ENCODE measurements at places on chromosomes 3 and 15.

DNA sequence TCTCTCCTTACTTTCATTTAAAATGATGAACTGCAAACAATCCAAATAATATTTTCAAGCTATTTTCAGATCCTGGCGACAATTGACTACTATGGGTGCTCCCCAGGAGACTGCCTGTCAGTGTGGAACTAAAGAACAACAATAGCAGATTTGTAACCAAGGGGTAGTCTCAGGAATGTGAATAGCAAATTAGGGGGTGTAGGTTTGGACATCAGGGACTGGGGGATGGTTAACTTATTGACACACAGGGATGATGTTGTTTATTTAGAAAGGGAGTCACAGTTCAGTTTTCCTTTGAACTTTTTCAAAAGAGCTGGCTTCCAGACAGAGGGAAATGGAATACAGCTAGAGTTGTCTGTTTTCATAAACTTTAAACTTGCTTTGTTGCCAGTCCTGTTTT is 229.8 kb downstream of the LRTM1 start:
- DNase-seq = no peak

DNA sequence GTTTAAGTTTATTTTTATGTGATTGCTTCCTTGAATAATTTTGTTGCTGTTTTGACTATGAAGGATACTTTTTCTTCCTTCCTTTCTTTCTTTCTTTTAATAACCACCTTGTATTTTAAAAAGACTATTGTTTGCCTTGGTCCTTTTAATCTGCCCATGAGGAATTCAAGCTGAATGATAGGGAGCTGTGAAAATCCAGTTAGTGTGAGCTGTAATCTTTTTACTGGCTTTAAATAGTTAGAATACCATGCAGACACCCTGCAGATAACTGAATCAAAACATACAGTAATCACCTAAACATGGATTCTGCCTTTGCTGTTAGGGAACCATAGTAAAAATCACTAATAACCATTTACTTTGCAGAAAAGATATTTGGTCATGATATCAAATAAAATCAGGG is 110.7 kb downstream of the RSRC1 start:
- no peak for DNase-seq

DNA sequence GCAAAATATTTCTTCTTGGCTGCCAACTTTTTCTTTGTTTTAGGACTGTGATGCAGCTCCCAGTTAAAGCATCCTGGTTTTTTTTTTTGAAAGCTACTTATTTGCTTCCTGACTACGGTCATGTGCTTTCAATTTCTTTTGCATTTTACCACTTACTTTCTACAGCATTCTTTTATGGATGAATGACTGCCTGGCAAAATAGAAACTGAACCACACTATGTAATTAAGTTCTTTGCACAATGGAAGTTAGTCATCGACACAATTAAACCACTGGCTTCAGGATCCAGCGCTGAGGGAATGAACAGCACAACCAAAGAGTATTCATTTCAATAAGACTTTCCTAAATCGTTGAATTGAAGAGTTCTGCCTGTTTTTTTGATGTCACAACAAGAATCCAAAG is 82.2 kb upstream of the EPHA3 start:
- DNase-seq = no peak

DNA sequence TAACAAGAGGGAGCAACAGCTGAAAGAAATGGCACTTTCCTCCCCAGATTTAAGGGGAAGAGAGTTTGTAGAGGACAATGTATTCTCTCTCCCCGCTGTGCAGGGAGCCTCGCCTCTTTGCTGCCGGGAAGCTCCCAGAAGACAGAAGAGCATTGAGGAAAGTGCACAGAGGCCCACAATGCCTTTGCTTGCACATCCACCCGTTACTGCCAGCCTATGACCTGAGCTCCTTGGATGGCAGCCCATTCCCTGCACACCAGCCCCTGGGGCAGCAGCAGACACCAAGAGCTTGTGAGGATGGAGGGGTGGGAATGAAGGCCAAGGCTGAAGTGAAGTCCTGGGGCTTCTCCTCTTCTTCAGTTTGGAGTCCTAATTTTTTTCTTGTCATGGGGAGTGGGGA is 67.0 kb downstream of the CLDN11 start:
- DNase-seq = no peak

DNA sequence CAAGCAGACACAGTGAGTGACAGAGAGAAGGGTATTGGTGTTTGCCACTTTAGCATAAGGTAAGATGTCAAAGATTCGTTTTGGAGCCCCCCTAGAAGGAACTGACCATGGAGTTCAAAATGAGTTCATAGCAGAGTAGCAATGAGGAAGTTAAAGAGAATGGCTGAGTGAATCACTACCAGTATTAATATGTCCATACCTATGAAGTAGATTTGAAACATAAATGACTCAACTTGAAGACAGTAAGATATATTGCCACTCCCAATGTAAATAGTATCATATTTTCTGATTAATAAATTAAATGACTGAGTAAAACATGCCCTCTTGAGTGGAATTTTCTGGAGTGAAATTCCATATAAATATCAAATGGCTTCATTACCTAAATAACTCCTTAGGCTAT is 675.1 kb downstream of the NLGN1 start:
- DNase-seq = no peak

GRCh38 chr3:124097362-124098131 is 105.6 kb upstream of the ROPN1 start:
- DNase-seq = no peak

- no peak for DNase-seq
These were observed 308.6 kb downstream of the CLSTN2 start for GRCh38 chr3:140243575-140243974.

DNA sequence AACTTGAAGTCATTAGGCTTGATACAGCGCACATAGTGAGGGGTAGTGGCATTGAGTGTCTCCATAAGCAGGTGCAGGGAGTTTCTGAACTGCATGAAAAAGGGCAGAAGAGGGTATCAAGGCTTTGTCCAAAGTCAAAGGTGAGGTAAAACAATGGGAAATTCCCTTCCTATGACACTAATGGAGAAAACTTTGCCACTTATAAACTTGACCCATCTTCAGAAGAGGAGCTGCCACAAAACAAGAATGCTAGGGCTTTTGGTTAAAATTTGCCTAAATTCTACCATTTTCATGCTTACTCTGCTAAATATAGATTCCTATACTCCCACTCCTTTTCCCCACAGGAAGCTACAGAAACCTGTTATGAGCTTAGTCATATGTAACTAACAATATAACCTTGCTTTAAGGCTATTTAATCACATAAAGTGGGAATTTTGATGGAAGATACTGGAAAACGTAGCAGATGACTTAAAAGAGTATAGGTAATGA is 87.5 kb upstream of the MYO5C start:
- no peak for DNase-seq

GRCh38 chr15:39908186-39908585 is 11.9 kb downstream of the GPR176 start:
- DNase-seq = peak; percentile 64

Measured in HTR-8/SVneo (cell line).